ENCODE measurements at places on chromosomes 5 and 9.

GRCh38 chr5:150321211-150321610 is 18.5 kb upstream of the ARSI start:
- no peak for DNase-seq

GRCh38 chr9:91182429-91183225 is 179.1 kb downstream of the AUH start:
- no peak for DNase-seq

DNA sequence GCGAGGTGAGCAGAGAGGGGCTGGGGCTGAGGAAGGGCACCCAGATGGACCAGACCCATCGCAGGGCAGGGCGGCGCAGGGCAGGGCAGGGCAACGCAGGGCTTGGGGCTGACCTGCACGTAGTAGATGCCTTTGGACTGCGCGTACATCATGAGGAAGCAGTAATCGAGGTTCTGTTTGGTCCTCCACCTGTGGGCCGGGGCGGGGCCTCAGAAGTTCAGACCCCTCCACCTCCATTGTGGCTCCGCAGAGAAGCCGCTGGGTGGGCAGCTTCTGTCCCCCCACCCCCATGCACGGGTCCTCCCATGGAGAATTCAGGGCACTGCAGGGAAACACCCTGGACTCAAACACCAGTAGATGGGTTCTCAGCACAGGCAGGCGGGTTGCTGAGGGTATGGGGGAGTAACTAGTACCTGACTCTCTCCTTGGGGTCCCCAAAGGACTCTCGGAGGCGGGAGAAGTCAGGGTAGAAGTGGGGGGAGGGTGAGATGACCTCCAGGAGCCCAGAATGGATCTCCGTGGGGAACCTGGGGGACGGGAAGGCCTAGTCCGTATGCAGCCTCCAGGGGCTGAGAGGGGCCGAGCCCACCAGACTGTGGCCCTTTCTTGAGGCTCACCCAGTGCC is 6.4 kb downstream of the LTC4S start:
- no peak for DNase-seq

DNA sequence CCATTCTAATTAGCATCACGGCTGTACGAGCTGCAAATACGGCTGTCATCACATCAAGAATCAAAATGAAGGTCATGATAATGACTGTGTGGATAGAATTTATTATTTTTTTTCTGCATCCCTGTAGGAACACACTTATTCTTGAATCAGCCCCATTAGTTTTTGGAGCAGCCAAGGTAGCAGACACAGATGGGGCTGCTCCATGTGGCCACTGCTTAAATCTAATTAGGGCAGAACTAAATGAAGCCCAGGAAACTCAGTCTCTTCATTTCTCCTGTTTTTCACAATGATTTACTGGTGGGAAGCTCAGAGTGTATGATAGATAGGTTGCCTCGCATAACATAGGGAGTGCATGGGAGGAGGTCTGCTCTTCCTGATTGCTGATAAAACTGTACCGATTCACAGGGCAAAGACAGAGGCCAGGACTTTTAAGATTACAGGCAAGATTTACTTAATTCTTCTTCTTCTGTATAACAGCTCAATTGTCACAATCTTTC is 275.5 kb downstream of the GLIS3 start:
- no peak for DNase-seq

GRCh38 chr9:131589124-131589711 is 43.9 kb downstream of the PRRT1B start:
- no peak for DNase-seq

All from CD4-positive, alpha-beta T cell treated with Interleukin-4 for 1 hour (primary cell).